ENCODE measurements at places on chromosomes 3 and 15.

DNA sequence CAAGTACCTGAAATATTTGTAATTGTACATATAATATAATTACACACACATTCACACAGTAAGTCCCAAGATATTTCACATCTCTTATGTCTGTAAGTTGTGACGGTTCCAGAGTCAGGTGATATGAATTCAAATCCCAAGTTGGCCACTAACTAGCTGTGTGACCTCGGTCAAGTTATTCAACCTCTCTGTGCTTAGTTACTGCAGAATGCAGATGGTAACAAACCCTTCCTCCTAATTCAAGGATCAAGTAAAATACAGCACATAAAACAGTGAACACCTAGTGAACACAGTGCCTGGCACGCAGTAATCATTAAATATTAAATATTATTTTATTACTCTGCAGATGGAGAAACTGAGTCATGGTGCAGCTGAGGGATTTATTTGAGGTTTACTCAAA, 6.9 kb downstream of the PRICKLE2 start:
- no peak for DNase-seq

DNA sequence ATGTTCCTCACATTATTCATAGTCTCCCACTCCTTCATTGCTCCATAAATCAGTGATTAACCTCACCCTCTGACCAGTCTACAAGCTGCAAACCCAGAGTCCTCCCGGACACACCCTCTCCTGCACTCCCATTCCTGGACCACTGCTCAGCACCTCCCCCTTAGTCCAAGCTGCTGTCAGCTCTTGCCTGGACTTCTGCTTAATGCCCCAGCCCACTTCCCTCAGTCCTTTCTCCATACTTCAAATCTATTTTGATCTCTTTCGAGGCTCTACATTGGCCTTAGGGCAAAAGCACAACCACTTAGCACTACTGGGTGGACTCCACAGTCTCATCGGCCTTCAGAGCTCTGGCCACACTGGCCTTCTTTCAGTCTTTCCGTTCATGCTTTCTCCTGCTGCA, 79.4 kb upstream of the FAM98B start:
- DNase-seq = no peak

DNA sequence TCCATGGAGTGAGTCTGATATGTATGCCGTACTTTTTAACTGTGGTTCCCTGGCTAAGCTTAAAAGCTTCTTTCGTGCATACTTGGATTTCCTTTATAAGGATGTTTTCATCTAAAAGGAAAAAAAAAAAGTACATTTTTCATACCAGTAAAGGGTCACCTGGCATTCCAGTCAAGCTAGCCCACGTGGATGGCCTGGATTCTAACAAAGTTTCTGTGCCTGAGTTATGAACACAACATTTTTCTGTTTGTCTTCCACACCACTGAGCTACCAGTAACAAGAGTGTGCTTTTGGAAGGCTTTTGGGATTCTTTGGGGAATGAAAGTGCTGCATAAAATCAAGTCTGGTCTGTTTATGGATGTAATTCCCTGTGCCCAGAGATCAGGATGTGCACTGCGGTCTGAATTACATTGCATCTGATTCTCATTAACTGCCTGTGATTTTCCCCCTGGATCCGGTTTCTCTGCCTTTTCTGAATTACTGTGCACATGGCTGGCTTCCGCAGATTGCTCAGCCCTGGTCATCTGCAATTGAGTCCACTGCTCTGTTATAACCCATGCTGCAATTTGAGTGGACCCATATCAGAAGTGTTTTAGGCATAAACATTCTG, 38.2 kb upstream of the MAGI1 start:
- no peak for DNase-seq

GRCh38 chr3:12773710-12774086, 14.6 kb upstream of the TMEM40 start:
- DNase-seq = no peak

DNA sequence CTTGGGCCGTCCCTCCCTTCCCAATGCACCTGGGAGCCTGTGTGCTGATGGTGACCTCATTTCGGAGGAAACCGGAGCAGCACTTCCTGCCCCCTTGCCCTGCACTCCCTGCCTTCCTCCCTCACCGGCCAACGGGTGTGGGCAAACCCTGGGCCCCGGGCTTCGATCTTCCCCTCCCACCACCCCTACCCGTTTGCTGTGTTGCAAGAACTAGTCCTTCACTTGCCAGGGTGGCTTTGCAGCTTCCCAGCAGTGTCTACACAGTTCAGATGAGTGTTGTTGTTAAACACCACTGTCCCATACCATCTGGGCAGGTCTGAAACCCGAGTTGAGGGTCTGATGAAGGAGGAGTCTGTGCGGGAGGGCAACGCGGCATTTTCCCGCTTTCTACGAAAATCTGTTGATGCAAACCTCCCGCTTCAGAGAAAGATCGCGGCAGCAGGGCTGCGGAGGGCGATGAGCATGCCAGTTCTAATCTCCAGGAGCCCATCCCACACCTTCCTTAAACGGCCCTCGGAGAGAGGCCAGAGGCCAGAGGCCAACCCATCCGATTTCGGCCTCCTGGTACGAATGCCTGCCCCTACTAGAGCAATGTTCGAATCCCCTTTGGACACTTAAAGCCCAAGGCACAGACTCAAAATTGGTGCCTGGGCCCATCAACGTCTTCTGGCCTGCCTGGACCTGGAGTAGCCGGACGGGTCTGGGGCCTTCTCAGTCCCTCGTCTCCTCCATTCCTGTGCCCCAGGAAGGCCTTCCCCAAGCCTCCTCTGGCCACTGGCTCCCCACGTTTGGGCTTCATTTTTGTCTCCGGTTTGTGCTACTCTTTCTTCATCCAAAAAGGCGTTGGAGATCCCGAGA, 35.7 kb upstream of the POLG start:
- DNase-seq = no peak

- no peak for DNase-seq
Measured at GRCh38 chr3:184740509-184741258, 28.8 kb upstream of the MAGEF1 start.

DNA sequence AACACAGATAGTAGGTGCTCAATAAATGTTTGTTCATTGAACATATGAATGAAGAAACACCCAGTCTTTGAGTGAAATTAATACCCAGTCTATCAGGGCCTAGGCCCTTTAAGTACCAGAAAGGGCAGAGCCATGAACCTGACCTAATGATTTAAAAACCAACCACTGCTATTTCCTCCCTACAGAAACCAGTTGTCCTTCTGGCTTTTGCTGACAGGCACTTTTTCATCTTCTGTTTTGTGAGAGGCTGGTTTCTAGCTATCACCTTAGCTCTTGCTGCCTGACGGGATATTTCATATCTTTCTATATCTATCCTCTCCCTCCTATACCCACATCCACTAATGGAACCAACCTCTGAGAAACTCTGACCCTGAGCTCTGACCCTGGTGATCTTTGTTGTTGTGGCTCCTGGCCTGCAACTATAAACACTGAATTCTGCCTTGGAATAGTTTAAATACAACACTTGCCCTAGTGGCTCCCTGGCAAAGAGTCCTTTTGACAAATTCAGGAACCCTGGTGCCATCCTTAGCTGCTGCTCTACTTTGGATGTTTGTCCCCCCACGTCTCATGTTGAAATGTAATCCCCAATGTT, 4.1 kb upstream of the AHSG start:
- no peak for DNase-seq

DNA sequence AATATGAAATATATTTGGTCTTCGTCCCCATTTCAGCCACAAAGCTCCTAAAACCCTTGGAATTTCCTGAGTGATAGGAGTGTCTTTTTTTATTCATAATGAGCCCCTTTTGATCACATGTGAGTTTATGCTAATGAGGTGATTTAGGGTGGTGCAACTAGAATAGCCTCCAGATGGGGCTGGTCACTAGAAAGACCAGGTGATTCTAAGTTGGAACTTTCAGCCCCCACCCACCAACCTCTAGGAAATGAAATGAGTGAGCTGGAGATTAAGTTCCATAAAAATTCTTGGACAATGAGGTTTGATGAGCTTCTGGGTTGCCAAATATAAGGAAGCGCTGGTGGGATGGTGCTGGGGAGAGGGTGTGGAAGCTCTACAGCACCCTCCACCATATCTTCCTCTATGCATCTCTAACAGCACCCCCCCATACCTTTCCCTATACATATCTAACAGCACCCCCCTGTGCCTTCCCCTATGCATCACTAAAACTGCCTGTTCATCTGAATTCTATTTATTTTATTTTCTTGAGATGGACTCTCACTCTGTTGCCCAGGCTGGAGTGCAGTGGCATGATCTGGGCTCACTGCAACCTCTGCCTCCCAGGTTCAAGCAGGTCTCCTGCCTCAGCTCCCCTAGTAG, 2.1 kb upstream of the SMCO1 start:
- DNase-seq = no peak

DNA sequence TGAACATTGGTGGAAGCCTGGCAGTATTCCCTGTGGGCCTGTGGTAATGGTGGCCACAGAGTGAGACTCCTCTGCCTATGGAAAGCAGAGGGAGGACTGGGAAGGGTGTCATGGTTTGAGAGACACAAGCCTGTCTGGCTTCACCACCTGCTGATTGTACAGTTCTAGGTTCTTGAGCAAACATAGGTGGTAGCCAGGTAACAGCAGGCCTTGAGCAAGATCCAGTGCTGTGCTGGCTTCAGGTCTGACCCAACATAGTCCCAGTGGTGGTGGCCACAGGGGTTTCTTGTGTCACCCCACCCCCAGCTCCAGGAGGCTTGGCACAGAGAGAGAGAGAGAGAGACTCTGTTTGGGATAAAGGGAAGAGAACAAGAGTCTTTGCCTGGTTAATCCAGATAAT, 22.7 kb upstream of the KPNA4 start:
- no peak for DNase-seq

GRCh38 chr3:189186101-189186500, 14.3 kb downstream of the TPRG1 start:
- DNase-seq = no peak

DNA sequence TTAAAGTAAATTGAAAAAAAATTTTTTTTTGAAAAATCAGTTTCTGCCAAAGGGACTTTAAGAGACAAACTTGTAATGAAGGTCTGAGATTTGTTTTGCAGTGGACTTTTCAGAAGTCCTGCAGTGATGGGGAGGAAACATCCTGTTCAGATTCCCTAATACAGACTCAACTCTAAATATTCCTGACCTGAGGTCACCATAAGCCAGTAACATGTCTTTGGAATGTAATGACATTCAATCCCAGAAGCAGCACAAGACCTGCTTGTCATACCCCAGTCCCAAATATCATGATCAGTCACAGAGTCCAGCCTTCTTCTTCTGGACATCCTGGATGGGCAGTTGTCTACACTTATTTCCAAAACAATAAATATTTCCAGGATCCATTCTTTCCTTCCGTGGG, 53.6 kb downstream of the TMEM39A start:
- DNase-seq = no peak

DNA sequence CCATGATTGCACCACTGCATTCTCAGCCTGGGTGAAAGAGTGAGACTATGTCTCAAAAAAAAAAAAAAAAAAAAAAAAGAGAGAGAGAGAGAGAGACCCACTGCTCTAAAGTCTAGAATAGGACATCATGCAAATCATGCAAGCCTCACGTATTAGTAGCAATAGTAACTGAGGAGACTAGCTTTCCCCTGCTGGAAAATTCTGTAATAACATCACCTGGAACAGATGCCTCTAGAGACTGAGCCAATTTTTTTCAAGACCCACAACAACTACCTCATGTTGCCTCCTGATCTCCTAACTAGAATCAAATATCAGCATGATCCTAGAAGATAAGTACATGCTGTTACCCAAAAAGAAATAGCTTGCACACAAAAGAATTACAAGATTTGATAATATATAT, 461.9 kb downstream of the AGBL1 start:
- DNase-seq = no peak

DNA sequence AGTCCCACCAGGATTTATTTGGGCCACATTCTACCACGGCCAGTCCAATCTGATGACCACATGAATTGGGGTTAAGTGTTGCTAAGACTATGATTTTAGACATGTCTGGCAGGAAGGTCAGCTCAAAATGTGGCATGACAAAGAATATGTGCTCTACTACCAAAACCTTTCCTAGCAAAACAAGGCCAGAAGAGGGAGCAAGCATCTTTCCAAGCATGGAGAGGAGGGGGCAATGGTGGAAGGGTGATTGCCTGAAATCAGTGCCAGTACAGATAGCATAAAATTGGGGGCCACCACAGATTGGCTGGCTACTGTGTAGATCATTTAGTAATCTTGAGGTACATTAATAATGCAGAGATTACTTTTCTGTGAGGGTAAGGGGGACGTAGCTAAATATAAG, 43.2 kb downstream of the TMEM39A start:
- DNase-seq = no peak

GRCh38 chr15:39549912-39550311, 31.0 kb upstream of the THBS1 start:
- no peak for DNase-seq

GRCh38 chr15:80934761-80935221, 54.8 kb downstream of the MESD start:
- no peak for DNase-seq

DNA sequence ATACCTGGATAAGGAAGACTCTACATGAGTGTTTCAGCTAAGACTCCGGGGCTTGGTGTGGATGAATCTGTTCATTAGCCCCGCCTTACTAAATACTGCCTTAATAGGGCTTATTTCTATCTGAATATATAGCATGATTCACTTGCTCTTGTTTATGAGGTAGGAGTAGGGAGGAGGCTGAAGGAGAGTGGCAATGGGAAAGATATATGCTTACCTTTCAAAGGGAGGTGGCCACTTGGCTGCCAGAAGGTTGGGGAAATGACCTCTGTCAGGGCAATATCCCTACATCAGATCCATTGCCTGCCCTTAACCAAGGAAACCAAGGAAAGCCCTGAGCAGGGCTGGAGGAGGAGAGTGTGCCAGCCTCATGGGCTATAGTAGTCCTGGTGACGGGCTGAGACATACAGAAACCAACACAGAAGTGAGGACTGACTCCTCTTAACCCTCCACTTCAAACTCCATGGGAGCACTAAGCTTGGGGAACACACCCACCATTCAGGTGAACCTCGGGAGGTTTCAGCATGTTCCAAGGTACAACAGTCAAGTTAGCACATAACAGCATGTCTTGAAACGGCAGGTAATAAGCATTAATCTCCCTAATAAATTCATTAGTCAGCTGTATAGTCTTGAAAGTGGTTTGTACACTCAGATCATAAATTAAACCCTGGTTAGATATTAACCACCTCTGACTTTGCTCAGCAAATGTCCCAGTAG, 80.1 kb downstream of the EOMES start:
- DNase-seq = no peak

DNA sequence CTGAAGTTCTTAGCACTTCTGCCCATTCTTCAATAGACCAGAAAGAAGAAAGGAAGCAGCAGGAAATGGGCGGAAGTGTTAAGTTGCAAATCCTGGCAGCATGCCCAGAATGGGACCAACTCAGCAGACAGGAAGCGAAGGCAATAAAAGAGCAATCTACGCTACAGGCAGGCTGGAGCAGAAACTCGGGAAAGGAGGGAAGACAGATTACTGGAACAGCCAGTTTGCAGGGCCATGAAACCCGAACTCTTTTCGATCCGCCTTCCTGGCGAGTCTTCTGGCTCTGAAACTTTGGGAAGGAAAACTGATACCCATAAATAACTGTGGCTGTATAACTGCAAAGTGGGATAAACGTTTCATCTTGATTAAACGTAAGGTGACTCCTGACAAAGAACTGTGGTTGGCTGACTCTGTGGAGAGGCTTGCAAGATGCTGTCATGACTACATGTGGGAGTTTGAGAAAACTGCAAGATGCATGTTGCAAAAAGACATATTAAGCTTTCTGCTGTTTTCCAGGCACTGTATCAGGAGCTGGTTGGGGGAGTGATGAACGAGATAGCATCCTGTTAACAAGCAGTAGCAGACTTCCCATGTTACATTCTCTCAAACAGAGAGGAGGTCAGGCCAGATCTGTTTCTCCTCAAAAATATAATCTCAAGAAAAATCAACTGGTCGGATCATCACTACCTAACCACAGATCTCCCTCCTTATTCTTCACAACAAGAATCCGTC, 67.8 kb downstream of the FMN1 start:
- peak; percentile 78 for DNase-seq
